ENCODE measurements at places on chromosomes 6 and 20.

GRCh38 chr6:96777113-96777512 is 60.2 kb downstream of the GPR63 start:
- H3K4me1 ChIP-seq, result no peaks in the 10 kb centered on the region
- H3K4me3 ChIP-seq, result no peak overlapping the region
- no peaks in the 10 kb centered on the region for H3K36me3 ChIP-seq
- H3K27me3 ChIP-seq, result no peaks in the 10 kb centered on the region

DNA sequence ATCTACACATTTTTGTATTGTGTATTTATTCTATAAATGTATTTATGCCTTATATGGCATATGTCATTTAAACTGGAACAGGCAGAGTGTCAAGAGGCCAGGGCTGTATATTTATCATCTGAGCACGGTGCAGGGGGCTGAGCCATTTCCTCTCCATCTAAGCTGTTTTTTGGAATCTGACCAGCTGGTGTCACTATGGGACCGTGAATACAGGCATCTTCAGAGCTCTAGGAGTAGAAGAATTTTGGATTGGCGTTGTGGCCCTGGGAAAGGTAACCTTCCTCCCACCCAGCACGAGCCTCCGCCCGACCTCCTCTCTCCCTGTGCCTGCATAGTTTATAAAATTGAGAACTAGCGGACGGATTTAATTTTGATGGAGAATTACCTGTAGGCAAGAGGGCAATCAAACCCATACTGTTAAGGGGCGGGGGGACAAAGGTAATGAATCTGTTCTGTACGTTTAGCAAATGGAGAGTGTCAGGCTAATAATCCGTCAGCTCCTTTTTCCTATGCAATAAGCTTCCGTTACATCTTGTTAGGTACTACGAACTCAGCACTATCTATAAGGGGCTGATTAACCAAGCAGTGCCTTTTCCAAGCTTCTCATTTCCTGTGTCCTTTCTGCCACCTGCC is 29.0 kb upstream of the EEF1E1 start:
- no peak overlapping the region for H3K27ac ChIP-seq
- peaks cover 8% of the 10 kb centered on the region for H3K4me1 ChIP-seq
- H3K4me3 ChIP-seq, result no peak overlapping the region
- H3K27me3 ChIP-seq, result peaks cover 19% of the 10 kb centered on the region

GRCh38 chr20:48823960-48824498 is 3.8 kb downstream of the PREX1 start:
- no peak overlapping the region for H3K4me3 ChIP-seq
- no peak overlapping the region for H3K27ac ChIP-seq
- peaks cover 2% of the 10 kb centered on the region for H3K27me3 ChIP-seq
- DNase-seq, result no peak
- H3K4me1 ChIP-seq, result peaks cover 68% of the 10 kb centered on the region

DNA sequence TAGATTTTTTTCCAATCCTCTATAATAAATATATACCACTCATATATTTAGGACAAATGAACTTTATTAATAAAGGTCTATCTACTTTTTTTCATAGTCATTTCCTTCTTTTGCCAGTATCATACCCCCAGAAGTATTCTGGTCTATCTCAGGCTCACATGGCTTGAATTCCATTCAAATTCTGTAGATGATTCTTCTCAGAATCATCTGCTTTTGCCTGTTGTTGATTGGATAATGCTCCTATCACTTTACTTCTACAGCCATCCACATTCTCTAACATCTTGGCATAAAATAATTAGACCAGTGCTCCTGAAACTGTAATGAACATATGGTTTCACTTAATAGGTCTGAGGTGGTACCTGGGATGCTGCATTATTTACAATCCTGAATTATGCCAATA is 121.2 kb downstream of the GFRAL start:
- no peak overlapping the region for H3K27ac ChIP-seq
- H3K27me3 ChIP-seq, result no peaks in the 10 kb centered on the region
- H3K36me3 ChIP-seq, result no peaks in the 10 kb centered on the region
- H3K4me1 ChIP-seq, result peaks cover 5% of the 10 kb centered on the region
- DNase-seq, result no peak

- no peak overlapping the region for H3K27ac ChIP-seq
- H3K27me3 ChIP-seq, result no peaks in the 10 kb centered on the region
- no peak for DNase-seq
- peaks cover 16% of the 10 kb centered on the region for H3K36me3 ChIP-seq
Observed at GRCh38 chr6:37365791-37366190, 12.0 kb downstream of the RNF8 start.

DNA sequence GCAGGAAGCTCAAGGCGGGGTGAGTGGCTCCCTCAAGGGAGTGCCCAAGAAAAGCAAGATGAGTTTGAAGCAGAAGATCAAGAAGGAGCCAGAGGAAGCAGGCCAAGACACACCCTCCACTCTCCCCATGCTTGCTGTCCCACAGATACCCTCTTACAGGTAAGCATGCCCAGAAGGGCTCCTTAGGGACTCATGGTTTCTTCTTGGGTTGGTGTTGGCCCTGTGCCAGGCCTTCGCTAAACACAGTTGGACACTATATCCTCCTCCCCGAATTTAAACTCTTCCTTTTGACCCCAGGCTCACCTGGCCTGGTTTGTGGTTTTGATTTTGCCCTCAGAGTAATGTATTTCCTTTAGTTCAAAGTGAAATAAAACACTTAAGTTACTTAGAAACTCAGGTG is 5.1 kb downstream of the BRPF3 start:
- H3K4me3 ChIP-seq, result no peak overlapping the region
- H3K27me3 ChIP-seq, result peaks cover 6% of the 10 kb centered on the region
- peaks cover 83% of the 10 kb centered on the region for H3K36me3 ChIP-seq
- peaks cover 22% of the 10 kb centered on the region for H3K4me1 ChIP-seq
- H3K27ac ChIP-seq, result no peak overlapping the region

DNA sequence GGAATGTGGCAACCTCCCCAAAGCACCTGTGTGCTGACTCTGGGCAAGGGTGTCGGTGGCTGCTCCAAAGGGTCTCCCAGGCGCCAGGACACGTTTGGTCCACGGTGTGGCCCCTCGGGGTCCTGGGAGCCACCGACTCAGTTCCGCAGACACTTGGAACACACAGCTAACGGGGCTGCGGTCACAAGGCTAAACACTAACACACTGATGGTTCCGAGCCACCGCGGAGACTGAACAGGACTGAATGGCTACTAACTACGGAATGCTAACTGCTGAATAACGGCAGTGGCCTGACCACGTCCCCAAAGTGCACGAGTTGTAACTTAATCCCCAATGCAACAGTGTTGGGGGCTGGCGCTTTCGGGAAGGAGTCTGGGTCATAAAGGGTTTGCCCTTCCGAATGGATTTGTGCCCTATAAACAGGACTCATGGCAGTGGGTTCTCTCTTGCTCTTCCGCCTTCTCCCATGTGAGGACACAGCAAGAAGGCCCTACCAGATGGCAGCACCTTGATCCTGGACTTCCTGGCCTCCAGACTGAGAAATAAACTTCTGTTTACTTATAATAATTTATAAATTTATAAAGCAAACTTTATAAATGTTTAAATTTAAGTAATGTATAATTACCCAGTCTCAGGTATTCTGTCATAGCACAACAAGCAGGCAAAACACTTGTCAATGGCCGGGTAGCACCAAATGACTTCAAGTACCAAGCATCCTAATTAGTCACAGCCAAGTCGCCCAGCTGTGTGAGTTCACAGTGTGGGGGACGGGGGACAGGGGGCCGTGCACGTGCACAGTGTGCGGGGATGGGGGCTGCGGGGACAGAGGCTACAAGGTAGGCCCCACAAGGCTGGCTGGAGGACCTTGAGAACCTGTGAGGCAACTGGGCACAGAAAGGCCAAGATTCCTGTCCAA is 2.3 kb upstream of the EEF1A2 start:
- no peak for DNase-seq
- peak overlapping the region; percentile 36 for H3K4me3 ChIP-seq
- peaks cover 75% of the 10 kb centered on the region for H3K27me3 ChIP-seq
- peaks cover 5% of the 10 kb centered on the region for H3K36me3 ChIP-seq

DNA sequence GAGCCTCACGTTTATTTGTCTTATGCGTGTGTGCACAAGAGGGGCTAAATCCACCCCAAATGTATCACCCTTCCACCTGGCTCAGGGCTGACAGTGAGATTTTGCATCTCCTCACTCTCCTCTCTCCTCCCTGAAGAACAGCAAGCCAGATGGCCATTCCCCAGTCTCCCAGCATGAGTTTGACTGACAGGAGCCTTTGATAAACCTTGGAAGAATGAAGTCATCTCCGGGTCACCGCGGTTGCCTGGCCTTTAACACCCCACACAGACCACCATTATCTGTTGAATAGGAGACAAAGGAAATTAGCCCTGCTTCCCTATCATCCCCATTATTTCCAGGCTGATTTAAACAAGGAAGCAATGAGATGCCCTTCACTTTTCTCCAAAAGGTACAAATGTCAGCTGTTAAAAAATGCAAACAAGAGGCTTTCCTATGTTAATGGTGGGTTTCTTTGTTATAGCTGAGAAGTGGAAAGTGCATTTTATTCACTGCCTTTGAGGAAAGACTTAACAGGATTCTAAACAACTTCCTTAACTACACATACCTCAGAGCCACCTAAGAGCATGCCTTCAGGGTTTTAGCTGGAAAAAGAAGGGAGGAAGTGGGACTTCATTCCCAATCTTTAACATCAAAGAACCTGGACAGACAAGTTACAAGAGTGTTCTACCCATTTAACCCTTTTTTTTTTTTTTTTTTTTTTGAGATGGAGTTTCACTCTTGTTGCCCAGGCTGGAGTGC is 524.8 kb upstream of the ID4 start:
- H3K36me3 ChIP-seq, result peaks cover 13% of the 10 kb centered on the region
- no peaks in the 10 kb centered on the region for H3K27me3 ChIP-seq
- peak overlapping the region; percentile 71 for H3K27ac ChIP-seq

DNA sequence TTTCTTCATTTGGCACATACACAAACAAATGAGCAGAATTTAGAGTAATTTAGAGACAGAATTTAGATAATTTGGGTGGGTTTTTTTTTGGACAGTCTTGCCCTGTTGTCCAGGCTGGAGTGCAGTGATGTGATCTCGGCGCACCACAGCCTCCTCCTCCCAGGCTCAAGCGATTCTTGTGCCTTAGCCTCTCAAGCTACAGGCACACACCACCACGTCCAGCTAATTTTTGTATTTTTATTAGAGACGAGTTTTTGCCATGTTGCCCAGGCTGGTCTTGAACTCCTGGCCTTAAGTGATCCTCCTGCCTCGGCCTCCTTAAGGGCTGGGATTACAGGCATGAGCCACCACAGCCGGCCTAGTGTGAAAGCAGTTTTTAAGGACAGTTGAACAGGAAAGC is 127.8 kb downstream of the MTHFD1L start:
- H3K4me3 ChIP-seq, result no peak overlapping the region
- no peak overlapping the region for H3K27ac ChIP-seq
- H3K36me3 ChIP-seq, result peaks cover 47% of the 10 kb centered on the region
- DNase-seq, result no peak
- no peaks in the 10 kb centered on the region for H3K4me1 ChIP-seq

GRCh38 chr6:5205035-5205507 is 55.7 kb downstream of the LYRM4 start:
- H3K4me3 ChIP-seq, result no peak overlapping the region
- peak overlapping the region; percentile 70 for H3K27ac ChIP-seq
- H3K27me3 ChIP-seq, result no peaks in the 10 kb centered on the region
- DNase-seq, result no peak
- peaks cover 4% of the 10 kb centered on the region for H3K36me3 ChIP-seq

- H3K4me1 ChIP-seq, result peaks cover 22% of the 10 kb centered on the region
- H3K4me3 ChIP-seq, result no peak overlapping the region
- no peak overlapping the region for H3K27ac ChIP-seq
- H3K36me3 ChIP-seq, result peaks cover 11% of the 10 kb centered on the region
Observed at GRCh38 chr6:18153311-18153703, 1.6 kb downstream of the TPMT start.

DNA sequence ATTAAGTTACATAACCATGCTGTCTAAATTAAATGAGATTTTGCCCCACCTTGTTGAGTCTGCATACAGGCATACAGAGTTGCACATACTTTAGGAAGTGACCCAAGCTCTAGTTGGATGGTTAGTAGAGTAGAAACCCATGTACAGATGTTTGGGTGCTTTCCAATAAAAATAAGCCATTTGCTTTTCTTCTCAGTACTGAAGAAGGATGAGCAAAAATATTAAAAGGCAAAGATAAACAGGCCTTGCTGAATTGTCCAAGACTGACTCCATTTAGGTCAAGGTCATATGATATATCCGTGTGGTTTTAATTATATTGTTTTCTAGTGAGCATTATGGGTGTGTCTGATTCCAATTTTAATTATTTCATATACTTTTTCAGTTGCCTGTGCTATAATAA is 589.4 kb downstream of the RFPL4B start:
- H3K4me3 ChIP-seq, result no peak overlapping the region
- H3K4me1 ChIP-seq, result no peaks in the 10 kb centered on the region
- H3K27ac ChIP-seq, result no peak overlapping the region
- H3K36me3 ChIP-seq, result peaks cover 6% of the 10 kb centered on the region

GRCh38 chr6:37503309-37503965 is 3.7 kb upstream of the CCDC167 start:
- DNase-seq, result no peak
- H3K4me3 ChIP-seq, result no peak overlapping the region
- peaks cover 20% of the 10 kb centered on the region for H3K27me3 ChIP-seq
- H3K36me3 ChIP-seq, result no peaks in the 10 kb centered on the region
- H3K27ac ChIP-seq, result no peak overlapping the region
- H3K4me1 ChIP-seq, result peaks cover 33% of the 10 kb centered on the region

DNA sequence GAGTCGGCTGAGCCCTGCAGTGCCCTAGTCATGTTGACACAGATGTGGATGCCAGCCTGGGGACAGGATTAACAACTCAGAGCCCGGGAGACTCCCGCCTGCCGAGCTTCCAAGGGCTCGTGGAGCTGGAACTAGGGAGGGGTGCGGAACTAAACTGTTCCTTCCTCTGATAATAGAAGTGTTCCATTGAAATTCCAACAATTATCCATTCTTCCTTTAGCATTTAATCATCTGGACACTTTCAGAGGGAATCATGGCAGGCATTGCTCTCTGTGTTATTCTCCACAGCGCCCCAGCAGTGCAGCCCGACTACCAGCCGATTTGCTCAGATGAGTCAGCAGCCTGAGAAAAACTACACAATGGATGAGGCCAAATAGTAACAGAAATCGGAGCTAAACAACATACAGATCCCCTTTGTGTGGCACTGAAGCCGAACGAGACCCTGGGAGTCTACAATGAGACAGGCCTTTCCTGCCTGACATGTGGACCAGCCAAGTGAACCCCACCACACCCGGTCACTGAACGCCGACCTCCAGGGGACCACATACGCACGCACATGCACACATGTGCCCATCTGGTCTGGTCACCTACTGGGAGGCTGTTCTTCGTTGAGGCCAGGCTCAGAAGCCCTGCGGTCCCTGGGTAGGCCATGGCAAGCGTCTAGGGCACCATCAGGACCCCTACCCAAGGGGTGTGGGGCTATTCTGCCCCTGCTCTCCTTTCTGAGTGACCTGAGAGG is 238.4 kb upstream of the AFDN start:
- peak overlapping the region; percentile 18 for H3K27ac ChIP-seq
- no peak for DNase-seq
- peaks cover 20% of the 10 kb centered on the region for H3K36me3 ChIP-seq
- H3K4me1 ChIP-seq, result peaks cover 8% of the 10 kb centered on the region
- peaks cover 8% of the 10 kb centered on the region for H3K27me3 ChIP-seq
- H3K4me3 ChIP-seq, result no peak overlapping the region

GRCh38 chr6:21587961-21588480 is 5.5 kb upstream of the SOX4 start:
- H3K27me3 ChIP-seq, result peaks cover 5% of the 10 kb centered on the region
- peak; percentile 72 for DNase-seq
- H3K27ac ChIP-seq, result peak overlapping the region; percentile 96
- peaks cover 28% of the 10 kb centered on the region for H3K4me1 ChIP-seq
